Mesenteric fat pad (tissue), 1 donor: ENCODE measurements at places on chromosomes 11 and 22. TPM values are rescaled to one million over a fixed set of nuclear protein-coding genes. Genes with fewer than 3 reads are reported as not detected.

DNA sequence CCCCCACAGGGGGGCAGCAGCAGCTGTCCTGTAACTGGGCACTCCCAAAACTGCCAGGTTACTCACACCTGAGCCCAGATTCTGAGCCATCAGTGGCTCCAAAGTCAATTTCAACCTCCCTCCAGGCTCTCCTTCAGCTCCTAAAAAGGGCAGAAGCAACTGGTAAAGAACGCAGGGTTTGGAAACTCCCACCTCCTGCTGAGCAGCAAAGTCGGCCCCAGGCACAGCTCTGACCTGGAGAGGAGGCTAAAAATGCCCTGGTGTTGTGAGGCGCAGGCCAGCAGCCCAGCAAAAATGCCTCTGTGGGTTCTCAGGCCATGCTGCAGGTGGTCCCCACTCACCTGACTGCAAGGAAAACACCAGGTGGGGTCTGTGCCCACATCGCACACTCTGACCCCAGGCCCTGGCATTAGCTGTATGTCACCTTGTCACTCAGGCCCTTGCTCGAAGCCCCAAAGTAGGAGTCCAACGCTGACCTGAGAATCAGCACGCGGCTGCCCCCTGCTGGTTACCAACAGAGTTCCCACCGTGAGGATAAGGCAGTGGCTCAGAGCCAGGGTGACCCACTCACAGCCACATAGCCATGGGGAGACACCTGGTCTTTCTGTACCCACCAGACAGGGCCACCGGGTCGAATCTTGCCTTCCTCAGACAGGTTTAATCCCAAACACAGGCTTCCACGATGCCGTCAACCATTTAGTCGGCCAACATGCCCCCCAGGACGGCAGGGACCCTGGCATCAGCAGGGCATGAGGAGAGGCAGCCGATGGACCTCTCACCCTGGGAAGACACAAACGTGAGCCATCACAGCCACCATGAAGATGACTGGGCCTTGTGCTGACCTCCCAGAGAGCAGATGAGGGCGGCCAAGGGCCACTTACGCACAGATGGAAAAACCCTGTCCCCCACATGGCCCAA lies 11.1 kb downstream of the POLR3H start:
- DNase-seq, result no peak

GRCh38 chr11:96113193-96113681 lies 189.3 kb upstream of the MTMR2 start:
- no peak for DNase-seq

DNA sequence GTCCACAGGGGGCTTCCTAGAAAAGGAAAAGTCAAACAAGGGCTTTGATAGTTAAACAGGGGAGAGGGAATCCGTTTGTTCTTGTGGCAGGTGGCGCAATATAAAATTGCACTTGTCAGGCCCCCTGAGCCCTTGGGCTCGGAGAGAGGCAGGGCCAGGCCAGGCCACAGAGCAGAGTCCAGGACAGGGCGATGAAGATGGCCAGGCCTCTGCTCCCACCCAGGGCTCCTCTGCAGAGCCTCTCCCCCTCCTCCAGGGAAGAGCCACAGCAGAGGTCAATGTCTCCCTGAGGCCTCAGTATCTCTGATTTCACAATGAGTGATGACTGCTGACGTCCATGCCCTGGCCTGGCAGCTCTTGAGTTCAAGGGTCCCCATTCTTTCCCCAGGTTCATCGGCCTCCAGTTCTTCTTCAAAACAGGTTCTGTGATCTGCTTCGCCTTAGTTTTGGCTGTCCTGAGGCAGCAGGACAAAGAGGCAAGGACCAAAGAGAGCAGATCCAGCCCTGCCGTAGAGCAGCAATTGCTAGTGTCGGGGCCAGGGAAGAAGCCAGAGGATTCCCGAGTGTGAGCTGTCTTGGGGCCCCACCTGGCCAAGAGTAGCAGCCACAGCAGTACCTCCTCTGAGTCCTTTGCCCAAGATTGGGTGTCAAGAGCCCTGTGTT lies 36.4 kb upstream of the TPBGL start:
- DNase-seq, result no peak

DNA sequence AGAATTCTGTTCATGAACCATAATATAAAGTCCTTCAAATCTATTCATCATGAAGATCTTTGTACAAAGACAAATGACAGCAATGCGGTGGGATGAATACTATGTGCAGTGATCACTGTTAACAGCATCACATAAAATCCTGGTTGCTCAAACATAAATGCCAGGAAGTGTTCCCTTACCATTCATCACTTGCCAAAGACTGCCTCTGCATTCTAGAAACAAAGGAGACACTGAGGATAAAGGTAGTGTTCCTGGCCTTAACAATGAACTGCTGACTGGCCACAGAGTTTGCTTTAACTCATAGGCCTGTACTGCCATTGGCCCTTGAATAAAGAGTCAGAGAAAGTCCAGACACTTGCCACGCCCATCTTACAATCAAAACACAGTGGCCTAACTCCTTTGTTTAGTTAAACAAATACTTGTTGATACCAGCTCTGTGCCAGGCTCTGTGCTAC lies 29.5 kb downstream of the C2CD3 start:
- no peak for DNase-seq

DNA sequence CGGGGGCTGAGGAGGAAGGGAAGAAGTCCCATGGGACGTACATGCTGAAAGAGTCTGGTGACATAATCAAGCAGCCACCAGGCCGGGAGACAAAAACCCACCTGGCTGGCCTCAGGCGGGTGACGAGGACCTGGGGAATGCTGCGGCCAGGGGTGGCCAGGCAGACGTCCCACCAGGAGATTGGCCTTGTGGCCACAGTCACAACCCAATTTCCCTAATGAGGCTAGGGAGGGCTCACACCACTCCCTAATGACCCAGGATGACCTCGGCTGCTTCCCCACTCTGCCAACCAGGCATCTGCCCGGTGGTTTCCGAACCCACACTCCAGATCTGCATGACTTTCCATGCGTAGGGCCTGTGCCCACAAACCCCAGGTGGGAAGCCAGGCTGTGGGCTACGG lies 66.9 kb downstream of the SCUBE1 start:
- DNase-seq, result no peak

DNA sequence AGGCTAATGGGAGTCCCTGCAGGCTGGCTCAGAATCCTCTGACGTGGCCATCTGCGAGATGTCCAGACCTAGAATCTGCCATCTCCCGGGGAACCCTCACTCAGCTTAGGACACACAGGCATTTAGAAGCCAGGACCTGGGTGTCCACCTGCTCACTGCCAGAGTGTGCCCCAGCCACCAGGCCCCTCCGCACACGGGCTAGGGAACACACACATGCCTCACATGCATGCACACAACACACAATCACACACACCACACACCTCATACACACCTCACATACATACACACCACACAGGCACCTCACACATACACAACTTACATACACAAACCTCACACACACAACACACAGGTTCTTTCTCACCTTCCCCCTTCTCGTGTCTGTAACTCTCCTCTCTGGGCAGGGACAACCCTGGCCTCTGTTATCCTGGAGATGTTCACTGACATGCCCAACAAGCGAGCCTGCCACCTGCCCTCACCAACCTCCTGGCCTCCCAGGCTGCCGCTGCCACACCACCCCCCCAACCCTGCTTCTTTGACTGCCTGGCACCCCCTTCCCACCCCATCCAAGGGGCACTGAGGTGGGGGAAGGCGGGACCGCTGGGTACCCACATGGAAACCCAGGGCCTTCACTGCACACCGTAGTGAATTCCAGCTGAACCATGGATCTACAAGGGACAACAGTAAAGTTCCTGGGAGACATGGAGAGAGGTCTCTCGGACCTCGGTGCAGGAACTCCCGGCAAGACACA lies 38.1 kb downstream of the GNB1L start:
- no peak for DNase-seq

GRCh38 chr11:76617553-76618265 lies 52.8 kb downstream of the LRRC32 start:
- peak; percentile 64 for DNase-seq

DNA sequence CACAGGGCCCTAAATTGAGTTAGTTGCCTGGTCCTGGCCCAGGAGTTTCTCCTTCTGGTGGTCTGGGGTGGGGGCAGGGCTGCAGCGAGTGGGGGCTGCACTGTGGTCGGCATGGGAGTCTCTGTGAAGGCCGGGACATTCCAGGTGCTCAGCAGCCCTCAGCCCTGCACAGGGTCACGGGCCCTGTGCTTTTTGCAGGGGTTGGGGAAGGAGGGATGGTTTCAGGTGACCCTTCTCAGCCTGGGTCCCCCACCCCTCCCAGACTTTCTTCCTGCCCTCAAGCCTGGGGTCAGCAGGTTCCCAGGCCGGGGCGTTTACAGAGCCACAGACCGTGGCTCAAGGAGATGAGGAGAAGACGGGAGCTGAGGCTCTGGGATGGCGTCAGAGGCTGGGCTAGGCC lies 7.8 kb downstream of the EMID1 start:
- no peak for DNase-seq

DNA sequence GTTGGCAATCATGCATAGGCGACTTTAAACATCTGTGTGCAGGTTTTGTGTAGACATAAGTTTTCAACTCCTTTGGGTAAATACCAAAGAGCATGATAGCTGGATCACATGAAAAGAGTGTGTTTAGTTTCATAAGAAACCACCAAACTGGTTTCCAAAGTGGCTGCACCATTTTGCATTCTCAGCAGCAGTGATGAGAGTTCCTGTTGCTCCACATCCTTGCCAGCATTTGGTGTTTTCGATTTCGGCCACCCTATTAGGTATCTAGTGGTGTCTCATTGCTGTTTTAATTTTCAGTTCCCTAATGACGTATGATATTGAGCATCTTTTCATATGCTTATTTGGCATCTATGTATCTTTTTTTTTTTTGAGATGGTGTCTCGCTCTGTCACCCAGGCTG lies 62.8 kb upstream of the CCND1 start:
- DNase-seq, result no peak

BEST1 gene
- total RNA-seq, result 13.2 TPM

C11orf87 gene
- not detected for total RNA-seq

HARBI1 gene
- 4.9 TPM for total RNA-seq

MFRP gene
- total RNA-seq, result not detected
